ENCODE measurements at places on chromosomes 6 and 20.

GRCh38 chr6:37779111-37779800 is 40.3 kb upstream of the ZFAND3 start:
- no peak for DNase-seq

DNA sequence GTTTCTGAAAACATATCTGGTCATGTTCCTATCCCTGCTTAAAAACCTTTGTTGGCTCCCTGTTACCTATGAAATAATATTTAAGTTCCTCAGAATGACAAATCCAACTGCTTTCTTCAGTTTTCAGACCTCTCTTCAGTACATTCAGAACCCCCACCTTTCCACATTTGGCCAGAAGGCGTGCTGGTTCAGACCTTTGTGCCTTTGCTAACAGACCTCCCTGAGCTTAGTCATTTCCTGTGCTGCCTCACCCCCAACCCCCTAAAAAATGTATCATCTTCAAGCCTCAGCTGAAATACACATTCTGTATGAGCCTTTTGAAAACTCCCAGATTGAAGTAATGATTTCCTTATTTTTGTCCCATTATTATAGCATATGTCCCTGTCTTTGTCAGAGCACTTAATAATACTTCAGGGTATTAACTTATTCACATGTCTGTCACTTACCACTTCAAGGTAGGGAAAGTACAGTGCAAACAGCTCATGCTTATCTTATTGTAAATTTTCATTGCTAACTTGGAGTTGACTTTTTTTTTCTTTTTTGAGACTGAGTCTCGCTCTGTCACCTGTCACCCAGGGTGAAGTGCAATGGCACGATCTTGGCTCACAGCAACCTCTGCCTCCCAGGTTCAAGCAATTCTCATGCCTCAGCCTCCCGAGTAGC is 19.7 kb downstream of the FAM217A start:
- no peak for DNase-seq

- no peak for DNase-seq
These were observed 61.9 kb downstream of the CDS2 start for GRCh38 chr20:5188736-5189135.

GRCh38 chr6:11362564-11362963 is 130.1 kb upstream of the NEDD9 start:
- DNase-seq: no peak

DNA sequence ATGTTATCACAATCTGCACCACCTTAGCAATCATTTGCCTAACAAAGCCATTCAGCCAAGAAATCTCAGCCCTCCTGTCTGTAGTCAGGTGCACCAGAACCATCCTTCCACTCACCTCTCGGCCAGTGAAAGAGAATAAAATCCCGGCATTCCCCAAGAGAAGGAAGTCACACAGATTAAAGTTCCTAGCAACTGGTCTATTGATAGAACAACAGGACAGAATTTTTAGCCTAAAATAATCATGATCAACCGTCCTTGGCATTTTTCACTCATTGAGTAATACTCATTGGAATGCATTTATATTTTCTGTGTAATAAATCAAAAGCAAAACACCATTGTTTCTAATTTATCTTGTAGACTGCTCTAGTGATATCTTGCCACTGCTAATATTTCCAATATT is 85.7 kb upstream of the CDH4 start:
- DNase-seq: no peak

DNA sequence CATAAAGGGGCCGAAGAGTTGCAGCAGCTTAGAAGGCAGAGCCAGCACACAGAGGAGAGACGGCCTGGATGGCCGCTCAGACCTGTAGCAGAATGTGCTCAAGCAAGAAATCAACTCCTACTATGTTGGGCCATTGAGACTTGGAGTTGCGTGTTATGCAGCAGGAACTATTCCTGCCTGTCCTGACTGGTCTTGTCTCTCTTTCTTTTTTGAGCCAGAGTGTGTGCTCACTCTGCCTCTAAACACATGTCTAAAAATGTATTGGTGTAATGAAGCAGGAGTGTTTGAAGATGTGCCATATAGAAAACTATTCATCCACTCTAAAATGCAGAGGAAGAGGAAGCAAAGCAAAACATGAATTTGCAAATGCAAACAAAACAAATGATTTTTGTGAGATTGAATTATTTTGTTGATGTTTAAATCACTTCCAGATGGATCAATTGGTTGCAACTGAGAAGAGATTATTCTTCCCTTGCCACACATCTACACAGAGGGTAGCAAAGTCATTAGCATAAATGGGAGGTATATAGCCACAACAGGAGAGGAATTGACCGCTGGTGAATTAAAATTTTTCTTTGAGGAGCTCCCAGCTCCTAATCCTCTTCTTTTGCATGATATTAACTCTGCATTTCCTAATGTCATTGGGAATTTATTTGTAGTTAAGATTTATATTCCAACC is 20.4 kb upstream of the SYNJ2 start:
- no peak for DNase-seq

DNA sequence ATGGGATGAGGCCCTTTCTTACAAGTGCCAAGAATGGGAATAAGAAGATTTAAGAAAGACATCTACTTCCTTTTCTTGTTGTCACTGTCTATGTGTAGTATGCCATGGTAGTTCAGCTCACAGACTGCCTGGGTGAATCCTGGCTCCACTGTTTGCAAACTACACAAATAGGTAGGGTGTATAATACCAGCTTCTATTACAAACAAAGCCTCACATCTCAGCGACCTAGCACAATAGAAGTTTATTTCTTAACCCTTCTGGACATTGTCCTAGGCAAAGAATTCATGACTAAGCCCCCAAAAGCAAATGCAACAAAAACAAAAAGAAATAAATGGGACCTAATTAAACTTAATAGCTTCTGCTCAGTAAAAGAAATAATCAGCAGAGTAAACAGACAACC is 74.5 kb downstream of the LINC00237 start:
- no peak for DNase-seq

GRCh38 chr6:139801571-139802321 is 427.3 kb upstream of the CITED2 start:
- peak; percentile 27 for DNase-seq

DNA sequence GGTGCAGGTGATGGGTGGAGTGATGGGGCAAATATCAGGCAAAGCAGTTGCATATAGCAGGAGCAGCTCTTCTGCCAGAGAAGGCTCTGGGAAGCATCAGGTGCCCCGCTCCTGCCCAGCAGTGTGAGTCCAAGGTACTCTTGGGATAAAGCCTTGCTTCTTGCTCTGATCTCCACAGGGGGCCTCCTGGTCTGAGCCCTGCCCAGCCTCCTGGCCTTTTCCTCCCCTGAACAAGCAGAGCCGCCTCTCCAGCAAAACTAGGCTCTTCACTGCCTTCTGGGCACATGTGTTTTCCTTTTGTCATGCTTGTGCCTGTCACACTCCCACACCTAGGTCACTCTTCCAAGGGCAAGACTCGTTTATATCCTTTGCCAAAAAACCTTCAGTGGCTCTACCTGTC is 34.3 kb downstream of the SIRPA start:
- DNase-seq: no peak

GRCh38 chr6:15356179-15356578 is 110.3 kb downstream of the JARID2 start:
- DNase-seq: no peak

- peak; percentile 80 for DNase-seq
These were observed 7.6 kb upstream of the RNF114 start for GRCh38 chr20:49928411-49929141.

DNA sequence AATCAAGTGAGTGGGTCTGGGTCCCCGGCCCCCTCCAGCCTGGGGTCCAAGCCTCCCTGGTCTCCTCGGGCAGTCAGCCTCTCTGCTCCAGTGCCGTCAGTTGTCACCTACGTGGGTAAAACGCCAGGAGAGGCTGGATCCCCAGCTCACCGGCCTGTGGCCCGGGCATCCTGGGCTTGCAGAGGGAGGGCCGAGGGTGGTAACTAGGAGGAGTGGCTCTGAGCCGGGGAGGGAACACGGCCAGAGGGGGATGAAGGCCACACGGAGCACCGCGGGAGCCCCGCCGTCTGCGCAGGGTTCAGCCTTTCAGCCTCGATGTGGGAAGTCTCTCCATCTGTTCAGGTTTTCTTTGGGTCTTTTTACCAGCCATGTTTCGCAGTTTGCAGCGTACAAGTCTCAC is 29.5 kb upstream of the BHLHE23 start:
- no peak for DNase-seq

GRCh38 chr20:6838181-6838826 is 70.8 kb downstream of the BMP2 start:
- no peak for DNase-seq

GRCh38 chr6:161400671-161401070 is 126.8 kb upstream of the AGPAT4 start:
- DNase-seq: no peak

GRCh38 chr6:154297721-154298120 is 58.9 kb downstream of the IPCEF1 start:
- no peak for DNase-seq

- DNase-seq: no peak
These were observed 12.2 kb upstream of the VNN1 start for GRCh38 chr6:132725947-132726607.

GRCh38 chr6:41228616-41229015 is 467 bp downstream of the TREML4 start:
- DNase-seq: peak; percentile 28

GRCh38 chr6:89481695-89482094 is 48.7 kb downstream of the ANKRD6 start:
- DNase-seq: no peak

DNA sequence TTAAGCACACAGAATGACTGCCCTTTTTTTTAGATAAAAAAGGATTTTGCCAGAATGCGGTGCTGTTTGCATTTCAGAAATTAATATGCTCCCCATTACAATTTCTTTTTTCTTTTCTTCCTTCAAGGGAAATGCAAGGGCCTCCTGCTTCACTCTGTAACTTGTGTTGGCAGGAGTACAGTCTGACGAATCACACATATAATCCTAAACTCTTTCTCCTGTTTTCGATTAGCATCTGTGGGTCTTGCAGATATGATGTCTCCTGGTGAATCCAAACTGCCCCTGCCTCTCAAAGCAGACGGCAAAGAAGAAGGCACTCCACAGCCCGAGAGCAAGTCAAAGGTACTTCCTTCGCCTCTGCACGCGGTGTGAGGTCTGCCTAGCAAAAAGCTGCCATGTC is 149.5 kb downstream of the TMEM242 start:
- DNase-seq: no peak

DNA sequence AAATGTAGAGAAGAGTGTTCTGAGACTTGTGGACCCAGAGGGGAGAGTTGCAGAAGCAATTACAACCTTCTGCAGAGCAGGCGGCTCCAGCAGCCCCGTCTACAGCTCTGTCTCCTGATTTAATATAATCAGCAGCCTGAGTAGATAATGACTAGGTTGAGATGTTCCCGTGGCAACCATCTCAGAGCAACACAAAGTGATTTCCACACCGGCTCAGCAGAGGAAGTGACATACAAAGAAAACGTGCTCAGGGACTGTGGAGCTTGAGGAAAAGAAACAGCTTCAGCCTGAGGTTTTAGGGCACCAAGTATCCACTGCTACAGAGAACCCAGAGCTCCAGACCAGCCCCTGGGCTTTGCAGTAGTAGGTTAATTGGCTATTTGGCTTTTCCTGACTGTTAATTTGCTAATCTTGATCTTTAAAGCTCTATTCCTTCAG is 136.4 kb downstream of the MTFR2 start:
- DNase-seq: peak; percentile 59

DNA sequence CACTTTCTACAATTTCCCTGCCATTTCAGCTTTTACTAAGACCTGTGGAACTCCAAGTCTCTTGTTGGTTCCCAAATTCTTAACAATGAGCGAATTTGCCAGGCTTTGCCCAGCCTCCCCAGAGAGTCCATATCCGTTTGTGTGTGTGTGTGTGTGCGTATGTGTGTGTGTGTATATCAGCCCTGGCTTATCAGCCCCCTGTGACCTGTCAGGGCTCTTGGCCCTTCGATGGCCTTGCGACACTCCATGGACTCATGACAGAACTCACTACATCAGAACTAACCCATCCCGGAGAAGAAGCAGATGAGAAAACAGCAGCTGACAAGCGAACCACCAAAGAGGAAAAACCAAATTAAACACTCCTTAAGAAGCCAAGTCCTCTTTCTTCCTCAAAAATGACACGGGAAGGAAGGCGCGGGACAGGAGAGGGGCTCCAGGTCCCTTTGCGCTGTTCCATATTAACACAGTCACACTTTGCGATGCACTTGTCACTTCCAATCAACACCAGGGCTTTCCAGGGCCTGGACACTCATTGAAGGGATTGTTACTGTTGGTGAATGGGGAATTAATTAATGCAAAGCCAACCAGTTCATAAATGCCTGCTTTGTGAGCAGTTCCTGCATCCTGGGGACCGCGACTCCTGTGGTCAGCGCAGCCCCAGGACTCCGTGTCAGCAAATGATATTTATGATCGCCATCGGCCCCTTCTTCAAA is 524.0 kb downstream of the CD83 start:
- no peak for DNase-seq

DNA sequence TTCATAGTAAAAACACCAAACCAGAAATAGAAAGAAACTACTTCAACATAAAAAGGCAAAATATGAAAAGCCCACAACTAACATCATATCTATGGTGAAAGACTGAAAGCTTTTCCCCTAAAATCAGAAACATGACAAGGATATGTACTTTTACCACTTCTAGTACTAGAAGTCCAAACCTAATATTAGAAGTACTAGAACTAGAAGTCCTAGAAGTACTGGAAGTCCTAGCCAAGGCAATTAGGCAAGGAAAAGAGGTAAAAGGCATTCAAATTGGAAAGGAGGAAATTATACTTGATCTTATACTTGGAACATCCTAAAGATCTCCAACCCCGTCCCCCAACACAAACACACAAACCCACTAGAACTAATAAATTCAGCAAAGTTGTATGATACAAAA is 74.9 kb downstream of the TASP1 start:
- DNase-seq: no peak

- no peak for DNase-seq
These were observed 770.8 kb downstream of the EPHA7 start for GRCh38 chr6:92648364-92649086.

DNA sequence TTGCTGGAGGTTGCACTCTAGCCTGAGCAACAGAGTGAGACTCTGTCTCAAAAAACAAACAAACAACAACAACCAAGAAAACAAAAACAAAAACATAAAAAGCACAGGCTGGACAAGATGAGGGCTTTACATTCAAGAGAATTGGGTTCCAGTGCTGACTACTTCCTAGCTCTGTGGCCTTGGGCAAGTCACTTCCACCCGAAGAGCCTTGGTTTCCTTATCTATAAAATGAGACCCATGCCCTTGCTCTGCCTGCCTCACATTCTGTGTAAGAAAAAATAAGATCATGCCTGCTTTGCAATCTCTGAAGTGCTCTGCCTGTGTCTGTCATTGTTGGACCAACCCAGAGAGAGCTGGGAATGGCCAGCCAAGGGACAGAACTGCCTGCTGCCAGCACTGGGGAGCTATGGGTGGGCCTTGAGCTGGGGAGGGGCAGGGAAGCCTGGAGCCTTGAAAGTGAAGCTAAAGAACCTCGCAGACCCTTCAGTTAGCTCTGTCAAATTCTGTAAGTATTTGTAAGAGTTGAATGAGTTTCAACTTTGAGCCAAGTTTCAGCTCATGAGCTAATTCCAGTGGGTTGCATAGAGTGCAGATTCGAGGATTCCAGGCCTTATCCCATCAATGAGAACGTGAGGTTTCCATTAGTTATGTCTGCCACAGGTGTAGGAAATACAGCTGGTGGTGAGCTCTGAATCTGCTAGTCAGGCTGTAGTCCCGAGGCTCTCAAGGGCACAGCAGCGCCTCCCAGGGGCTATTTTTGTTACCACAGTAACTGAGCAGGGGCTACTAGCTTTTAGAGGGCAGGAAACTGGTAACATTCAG is 93.2 kb downstream of the DLGAP4 start:
- peak; percentile 80 for DNase-seq
